ENCODE measurements at places on chromosomes 2 and 18. TPM values are rescaled to one million over a fixed set of nuclear protein-coding genes. Genes with fewer than 3 reads are reported as not detected.

The ACVR1C gene
- total RNA-seq: 0.06 TPM

The TCF23 gene
- 0.10 TPM for total RNA-seq

The GALNT3 gene
- total RNA-seq: 0.69 TPM

The CAPN14 gene
- not detected for total RNA-seq

The PLEKHH2 gene
- total RNA-seq: 1.8 TPM

The CCDC121 gene
- 1.7 TPM for total RNA-seq

The C1QL2 gene
- not detected for total RNA-seq

The ZNF385B gene
- total RNA-seq: 0.49 TPM

The MAL gene
- not detected for total RNA-seq

The SGPP2 gene
- not detected for total RNA-seq

The MRPS9 gene
- 14.5 TPM for total RNA-seq

The RRM2 gene
- 4.6 TPM for total RNA-seq

The ZNF804A gene
- total RNA-seq: not detected

The RGPD8 gene
- 6.4 TPM for total RNA-seq

The B3GNT7 gene
- total RNA-seq: not detected

The RAB17 gene
- 0.81 TPM for total RNA-seq

The IL1RN gene
- not detected for total RNA-seq

The VWC2L gene
- total RNA-seq: not detected

The ALPG gene
- not detected for total RNA-seq

The INPP5D gene
- 0.10 TPM for total RNA-seq

The HRH4 gene
- total RNA-seq: not detected

The NTSR2 gene
- total RNA-seq: not detected

The CENPO gene
- 12.5 TPM for total RNA-seq

The AQP12B gene
- total RNA-seq: not detected

The SCYGR8 gene
- not detected for total RNA-seq

The COL4A4 gene
- 35.2 TPM for total RNA-seq

The KCNF1 gene
- total RNA-seq: not detected

The SCN1A gene
- not detected for total RNA-seq

The TUBB8B gene
- not detected for total RNA-seq

The PTPRM gene
- 60.3 TPM for total RNA-seq

All from cardiac ventricle fibroblast (primary cell).